ENCODE measurements at places on chromosomes 2 and 18.

GRCh38 chr2:165192729-165193128 is 11.1 kb downstream of the SCN3A start:
- DNase-seq = no peak

- no peak for DNase-seq
Measured at GRCh38 chr2:25098670-25099486, 57.0 kb downstream of the EFR3B start.

- DNase-seq = no peak
Measured at GRCh38 chr2:36530178-36530982, 67.6 kb downstream of the FEZ2 start.

DNA sequence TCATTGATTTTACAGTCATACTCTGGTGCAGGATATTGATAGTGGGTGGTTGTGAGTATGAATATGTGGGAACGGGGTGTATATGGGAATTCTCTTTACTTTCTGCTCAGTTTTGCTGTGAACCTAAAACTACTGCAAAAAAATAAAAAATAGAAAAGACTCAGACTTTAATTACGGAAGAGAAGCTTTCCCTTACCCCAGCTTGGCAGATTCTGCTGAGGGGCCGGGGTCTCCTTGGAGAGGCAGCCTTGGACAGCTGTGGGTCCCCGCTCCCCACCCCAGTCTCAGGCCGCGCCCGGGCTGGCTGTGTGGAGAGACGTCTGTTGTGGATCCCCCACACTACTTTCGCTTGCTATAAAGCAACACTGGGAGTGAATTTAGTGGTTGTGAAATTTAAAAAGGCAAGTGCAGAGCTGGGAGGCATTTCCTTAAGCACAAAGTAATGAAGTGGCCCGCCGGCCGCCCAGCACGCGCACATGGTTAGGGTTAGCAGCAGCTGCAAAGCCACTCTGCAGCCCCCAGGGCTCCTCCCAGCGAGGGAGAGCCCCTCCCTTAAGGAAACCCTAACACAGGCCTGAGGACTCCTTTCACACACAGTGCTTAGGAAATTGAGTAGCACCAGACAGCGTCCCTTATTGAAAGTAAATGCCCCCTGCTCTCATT is 102.4 kb downstream of the DDX1 start:
- DNase-seq = no peak

DNA sequence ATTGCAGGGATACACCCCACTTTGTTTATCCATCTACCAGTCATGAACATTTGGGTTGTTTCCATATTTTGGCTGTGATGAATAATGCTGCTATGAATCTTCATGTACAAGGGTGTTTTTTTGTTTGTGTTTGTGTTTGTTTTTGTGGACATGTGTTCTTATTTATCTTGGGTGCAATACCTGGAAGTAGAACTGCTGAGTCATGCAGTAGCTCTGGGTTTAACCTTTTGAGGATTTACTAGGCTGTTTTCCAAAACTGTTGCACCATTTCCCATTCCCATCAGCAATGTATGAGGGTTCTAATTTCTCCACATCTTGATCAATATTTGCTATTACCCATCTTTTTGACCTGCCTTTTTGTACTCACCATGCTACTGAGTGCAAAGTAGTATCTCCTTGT is 140.0 kb upstream of the CYP1B1 start:
- DNase-seq = no peak

DNA sequence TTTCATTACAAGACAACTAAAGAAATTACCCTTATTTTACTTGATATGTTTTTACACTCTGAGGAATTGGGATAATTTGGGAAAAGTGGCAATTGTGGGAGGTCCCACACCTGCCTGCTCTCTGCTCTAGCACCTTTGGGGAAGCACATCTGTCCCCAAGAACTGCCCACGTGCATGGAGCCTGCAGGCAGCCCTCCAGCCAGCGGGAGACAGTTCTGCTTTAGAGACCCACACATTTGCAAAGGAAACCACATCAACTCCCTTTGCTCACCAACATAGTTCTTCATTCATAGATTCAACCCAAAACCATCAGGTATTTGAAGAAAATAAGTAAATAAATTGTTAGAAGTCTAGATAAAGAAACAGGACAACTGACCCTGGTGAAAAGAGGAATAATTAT is 239.9 kb upstream of the ID2 start:
- DNase-seq = no peak

GRCh38 chr2:185208261-185208660 is 530.3 kb upstream of the FSIP2 start:
- no peak for DNase-seq
